Upper lobe of right lung (tissue), 1 donor: ENCODE measurements at places on chromosomes 11 and 22. TPM values are rescaled to one million over a fixed set of nuclear protein-coding genes. Genes with fewer than 3 reads are reported as not detected.

Gene BTBD18
- total RNA-seq: not detected

Gene CARD10
- 17.0 TPM for total RNA-seq

Gene DMC1
- total RNA-seq: not detected

Gene ANO9
- 22.4 TPM for total RNA-seq

Gene NLRP14
- total RNA-seq: not detected

- peak; percentile 46 for DNase-seq
These were observed 105.3 kb downstream of the CTTN start for GRCh38 chr11:70503468-70504221.

GRCh38 chr22:48944751-48945620 is 882.7 kb downstream of the BRD1 start:
- DNase-seq: peak; percentile 59

DNA sequence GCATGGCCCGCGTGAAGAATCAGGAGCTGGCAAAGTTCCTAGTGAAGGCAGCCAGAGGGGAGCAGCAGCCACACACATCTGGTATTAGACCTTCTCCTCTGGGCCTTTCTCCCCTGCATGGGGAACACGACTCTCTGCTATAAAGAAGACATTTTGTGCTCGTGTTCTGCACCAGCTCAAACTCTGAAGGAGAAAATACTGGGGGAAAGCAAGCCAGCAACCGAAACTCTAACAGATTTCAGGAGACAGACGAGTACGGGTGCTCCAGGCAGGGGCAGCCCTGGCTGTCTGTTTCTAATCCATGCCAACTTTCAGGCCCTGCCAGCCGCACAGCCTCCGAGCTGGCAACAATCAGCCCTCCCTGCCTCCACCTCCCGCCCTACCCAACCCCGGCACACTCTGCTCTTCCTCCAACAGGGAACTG is 296.3 kb downstream of the BRD1 start:
- no peak for DNase-seq

DNA sequence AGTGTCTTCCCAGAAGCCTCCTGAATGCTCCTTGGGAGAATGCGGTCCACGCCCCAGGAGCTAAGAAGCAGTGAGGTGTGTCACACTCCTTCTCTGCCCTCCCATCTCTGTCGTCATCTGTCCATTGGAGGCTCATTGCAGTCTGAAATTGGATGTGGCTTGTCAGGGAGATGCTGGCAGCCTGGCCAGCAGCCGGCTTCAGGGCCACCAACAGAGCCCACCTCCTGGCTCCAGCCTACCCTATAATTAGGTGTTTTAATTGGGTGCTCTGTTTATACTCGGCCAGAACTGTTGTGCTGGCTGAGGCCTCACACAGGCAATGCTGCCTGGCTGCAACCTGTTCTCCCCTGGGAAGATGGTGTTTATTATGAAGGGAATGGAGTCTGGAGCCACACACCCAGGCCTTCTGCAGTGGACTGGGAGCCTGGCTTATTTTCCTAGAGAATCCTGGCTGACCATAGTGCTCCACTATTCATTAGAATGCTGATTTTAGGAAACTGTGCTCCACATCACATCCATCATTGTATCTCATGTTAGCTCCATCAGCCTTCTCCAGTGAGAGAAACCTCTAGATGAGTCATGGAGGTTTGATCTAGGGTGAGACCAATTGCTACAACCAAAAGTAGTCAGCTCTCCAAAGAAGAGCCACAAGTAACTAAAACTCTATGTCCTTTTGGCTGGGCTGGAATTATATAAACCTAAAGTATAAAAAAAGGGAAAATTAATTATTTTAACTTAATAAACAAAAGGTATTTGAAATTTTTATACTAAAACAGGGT is 86.8 kb upstream of the CRTAM start:
- DNase-seq: no peak

DNA sequence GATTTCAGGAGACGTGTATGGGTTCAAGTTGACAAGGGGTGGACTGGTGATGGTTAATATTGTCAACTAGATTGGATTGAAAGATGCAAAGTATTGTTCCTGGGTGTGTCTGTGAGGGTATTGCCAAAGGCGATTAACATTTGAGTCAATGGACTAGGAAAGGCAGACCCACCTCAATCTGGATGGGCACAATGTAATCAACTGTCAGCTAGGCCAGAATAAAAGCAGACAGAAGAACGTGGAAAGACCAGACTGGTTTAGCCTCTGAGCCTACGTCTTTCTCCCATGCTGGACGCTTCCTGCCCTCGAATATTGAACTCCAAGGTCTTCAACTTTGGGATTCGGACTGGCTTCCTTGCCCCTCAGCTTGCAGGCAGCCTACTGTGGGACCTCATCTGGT is 1.7 kb upstream of the YPEL4 start:
- DNase-seq: no peak

GRCh38 chr11:65399845-65400244 is 13.4 kb downstream of the FRMD8 start:
- DNase-seq: peak; percentile 57

DNA sequence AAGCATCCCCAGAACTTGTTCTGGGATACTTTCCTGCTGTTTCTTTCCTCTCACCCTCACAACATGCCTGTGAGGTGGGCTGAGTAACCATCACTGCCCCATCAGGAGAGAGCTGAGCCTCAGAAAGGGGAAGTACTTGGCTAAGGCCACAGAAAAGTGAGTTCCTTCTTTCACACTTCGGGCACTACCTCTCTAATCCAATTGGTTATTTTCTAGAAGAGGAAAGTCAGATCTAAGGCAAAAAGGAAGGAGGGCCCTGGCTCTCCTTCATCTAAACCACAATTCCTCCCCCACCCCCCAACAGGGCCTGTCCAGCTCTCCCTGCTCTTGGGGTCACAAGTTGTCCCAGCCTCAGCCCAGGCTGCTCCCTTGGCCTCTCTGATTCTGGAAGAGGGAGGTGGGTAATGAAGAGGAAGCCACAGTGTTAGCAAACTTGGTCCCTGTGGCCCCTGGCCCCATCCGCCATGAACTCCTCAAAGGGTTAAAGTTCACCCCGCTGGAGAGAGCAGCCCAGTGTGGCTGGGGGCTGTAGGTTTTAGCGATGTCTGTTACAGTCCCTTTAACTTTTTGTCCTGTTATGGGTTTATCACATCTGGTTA is 34.0 kb downstream of the SLC22A12 start:
- no peak for DNase-seq

GRCh38 chr11:13376838-13377237 is 86.2 kb downstream of the BTBD10 start:
- no peak for DNase-seq
